ENCODE measurements at places on chromosomes 5 and 9.
A peak's percentile ranks its signal among the peaks of the same experiment; 100 is the strongest.

DNA sequence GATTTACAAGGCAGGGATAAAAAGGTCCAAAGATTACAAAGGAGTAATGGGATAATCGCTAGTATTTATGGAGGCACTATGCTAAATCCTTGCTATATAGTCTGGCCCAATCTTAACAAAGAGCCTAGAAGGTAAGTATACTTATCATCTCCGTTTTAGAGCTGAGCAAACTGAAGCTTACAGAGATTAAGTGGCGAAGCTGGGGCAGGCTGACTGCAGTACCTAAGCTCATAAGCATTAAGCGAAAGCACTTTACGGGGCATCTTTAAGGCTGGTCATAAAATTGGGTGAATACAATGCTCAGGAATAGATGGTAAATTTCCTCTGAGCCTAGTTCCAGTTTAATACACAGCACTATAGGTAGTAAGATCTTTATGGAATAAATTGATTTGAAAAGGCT lies 30.0 kb upstream of the ZNF366 start:
- no peak for DNase-seq

GRCh38 chr5:123066016-123066415 lies 23.0 kb upstream of the PRDM6 start:
- no peak for DNase-seq

DNA sequence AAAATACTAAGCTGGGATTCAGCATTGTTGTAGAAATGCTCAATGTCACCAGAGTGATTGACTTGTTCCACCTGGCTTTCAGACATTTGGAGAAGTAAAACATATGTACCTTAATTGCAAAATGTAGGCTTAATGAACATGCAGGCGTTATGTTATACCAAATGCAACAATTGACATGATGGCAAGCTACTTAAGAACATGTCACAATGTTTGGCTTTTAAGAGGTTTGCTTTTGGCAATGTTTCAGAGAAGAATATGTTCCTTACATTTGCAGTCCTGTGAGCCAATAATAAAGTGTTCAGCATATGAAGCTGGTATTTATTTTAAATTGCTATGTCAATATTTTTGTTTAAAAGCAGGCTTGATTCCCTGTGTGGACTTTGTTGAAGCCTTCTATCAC lies 111.7 kb upstream of the NUDT12 start:
- peak; percentile 98 for DNase-seq

- DNase-seq, result no peak
These were observed 173.8 kb downstream of the MAST4 start for GRCh38 chr5:66769839-66770617.

DNA sequence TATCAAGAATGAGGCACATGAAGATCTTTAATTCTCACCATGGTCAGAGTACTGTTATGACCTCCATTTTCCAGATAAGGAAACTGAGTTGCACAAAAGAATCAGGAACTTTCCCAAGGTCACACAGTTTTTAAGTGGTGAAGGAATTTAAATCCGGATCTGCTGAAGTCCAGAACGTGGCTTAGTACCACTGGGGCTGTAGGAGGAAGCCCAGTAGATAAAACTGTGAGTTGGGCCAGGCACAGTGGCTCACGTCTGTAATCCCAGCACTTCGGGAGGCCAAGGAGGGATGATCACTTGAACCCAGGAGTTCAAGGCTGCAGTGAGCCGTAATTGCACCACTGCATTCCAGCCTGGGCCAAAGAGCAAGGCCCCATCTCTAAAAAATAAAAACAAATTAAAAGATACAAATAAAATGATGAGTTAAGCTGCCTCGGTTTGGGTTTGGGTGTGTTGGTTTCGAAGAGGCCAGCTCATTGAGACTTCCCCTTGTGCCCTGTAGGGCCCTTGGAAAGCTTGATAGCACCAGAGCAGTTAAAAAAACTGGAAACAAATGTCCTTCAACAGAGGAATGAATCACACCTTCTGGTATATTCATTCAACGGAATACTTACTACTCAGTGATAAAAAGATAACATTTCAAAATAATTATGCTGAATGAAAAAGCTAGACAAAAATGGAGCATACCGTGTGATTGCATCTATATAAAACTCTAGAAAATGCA lies 20.1 kb downstream of the ATOX1 start:
- no peak for DNase-seq

GRCh38 chr9:112311497-112311896 lies 21.9 kb downstream of the PTBP3 start:
- DNase-seq, result no peak

GRCh38 chr5:72020161-72020983 lies 86.9 kb upstream of the MAP1B start:
- DNase-seq, result no peak

GRCh38 chr9:83622939-83623678 lies at the start of gene IDNK:
TSS of gene IDNK (plus strand) at chr9:83623143. CDS start at chr9:83623172, 29 bp downstream.
- DNase-seq, result no peak

GRCh38 chr9:134267881-134268724 lies 58.2 kb upstream of the RXRA start:
- no peak for DNase-seq

GRCh38 chr5:67235399-67236110 lies 39.0 kb upstream of the CD180 start:
- no peak for DNase-seq

DNA sequence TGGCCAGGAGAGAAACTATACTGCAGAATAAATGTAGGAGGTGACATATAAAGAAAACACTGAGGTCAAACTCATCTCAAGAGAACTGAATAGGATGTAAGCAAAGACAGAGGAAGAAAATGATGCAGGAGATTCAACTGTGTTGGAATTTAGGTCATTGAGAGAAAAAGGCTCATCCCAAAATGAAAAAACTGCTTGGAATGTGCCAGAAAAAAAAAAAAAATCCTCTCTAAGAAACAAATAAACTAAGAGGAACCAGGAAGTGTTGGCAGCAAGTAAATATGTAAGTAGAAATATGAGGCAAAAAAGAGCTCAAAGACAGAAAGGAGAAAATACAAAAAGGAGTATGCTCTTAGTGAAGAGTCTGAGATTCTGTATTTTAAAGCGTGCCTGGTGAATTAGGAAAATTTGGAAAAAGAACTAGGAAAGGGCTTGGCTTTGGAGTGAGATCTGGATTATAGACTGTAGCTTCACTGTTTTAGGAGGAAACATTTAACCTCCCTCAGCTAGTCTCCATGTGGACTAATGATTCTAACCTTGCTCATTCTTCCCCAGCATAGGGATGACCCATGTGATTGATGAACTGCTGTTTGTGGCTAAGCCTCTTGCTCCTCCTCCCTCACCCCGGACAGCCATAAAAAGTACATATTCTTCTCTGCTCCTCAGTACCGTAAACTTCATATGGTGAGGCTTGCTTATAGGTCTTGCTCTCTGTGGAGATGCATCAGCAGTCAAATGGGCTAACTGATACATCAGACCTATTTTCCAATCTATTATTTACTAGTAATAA lies 185.6 kb upstream of the POU5F2 start:
- DNase-seq, result no peak

DNA sequence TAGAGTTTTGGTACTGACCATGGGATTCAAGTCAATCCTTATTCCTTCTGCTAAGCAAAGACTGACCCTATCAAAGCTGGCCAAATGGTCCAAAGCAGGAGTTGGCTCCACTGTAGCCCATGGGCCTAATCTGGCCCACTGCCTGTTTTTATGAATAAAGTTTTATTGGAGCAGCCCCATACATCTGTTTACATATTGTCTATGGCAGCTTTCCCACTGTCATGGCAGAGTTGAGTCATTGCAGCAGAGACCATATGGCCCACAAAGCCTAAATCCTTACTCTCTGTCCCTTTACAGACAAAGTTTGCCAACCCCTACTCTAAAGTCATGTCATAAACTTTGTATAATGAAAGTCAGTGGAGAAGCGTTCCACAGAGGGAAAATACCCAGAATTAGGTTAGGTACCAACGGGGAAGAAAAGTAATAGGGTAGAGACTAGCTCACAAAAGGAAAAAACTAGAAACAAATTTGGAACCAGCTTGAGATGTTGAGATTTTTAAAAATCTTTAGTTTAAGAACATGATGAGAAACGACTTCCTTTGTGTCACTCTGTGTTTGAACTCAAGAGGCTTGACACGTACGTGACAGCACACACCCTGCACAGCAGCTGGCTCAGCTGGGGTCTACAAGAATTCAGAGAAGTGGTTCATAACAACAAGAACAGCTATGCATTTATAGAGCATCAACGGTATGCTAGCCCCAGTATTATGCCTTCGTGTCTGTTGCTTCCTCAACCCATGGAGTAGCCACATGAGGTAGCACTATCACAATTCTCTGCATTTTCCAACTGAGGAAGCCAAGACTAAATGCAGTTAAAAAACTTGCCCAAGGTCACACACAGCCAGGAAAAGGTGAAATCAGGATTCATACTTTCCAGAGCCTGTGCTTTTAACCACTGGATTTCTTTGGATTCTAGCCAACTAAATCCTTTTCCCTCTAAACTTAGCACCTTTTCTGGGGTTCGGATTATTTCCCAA lies 198.9 kb upstream of the WWC1 start:
- DNase-seq, result no peak

GRCh38 chr5:127863610-127864395 lies 160.6 kb downstream of the CCDC192 start:
- no peak for DNase-seq

DNA sequence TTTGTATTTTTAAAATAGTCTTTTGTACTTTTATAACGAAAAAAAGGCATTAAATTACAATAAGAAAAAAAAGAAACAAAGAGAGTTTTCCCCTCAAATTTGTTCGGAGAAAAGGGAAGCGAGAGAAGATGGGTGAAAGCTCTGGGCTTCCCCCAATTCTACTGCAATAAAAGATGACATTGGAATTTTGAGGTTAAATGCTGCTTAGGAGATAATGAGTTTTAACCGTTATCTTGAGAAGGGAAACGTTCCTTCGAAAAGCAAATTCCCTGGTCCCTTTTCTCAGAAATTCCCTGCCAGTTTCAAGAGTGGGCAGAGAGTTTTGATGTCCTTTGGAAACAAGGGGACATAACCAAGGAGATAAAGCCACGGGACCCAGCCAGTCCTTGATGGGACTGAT lies 18.4 kb upstream of the ERGIC1 start:
- no peak for DNase-seq

- no peak for DNase-seq
These were observed 17.9 kb downstream of the MRNIP start for GRCh38 chr5:179840766-179841165.

DNA sequence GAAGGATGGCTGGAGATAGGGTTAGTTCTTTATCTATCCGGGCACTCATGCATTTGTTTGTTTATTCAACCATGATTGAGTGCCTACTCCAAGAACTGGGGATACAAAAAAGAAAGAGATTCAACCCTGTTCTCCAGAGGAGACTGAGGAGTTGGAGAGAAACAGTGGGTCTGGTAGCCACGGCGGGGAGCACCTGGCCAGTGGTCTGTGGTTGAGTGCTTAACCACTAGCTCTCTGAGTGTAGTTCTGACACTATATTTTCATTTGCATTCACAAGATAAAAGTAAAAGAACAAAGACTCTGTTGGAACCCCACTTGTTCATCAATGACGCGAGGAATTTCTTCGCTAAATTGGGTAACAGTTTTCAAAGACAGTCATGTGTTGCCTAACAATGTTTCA lies 295.5 kb upstream of the MSX2 start:
- no peak for DNase-seq

- DNase-seq, result no peak
These were observed 25.6 kb upstream of the NTNG2 start for GRCh38 chr9:132136151-132136780.

DNA sequence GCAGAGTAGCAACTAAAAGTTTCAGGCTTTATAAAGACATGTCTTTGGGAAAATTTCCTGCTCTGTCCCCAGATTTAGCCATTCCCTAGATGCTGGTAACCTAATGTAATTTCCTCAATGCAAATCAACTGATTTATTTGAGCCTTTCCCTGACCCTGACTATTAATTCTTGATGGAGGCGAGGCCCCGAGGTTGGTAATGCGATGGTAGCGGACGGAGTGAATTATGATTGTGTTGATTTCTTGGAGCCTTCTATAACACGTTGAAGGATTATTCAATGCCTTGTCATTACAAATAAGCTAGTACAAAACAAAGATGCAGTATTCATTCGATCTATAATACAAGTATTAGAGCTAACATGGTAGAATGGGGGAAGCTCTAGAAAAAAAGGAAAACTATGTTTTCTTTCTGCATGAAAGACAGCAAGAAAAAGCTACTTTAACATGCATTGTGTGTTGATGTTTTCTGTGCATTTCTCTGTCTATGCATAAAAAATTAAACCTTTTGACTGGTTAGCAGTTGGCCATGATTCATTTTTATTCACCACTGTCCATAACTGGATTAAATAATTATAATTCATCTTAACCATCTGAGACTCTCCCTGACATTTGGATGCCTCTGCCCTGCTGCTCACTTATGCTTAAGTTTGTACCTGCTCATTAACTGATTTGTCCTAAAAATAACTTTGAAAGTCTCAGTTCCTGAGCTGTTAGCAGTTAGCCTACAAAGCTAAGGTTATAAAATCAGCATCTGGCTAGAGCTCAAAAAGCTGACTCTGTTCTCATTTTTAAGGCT lies 490.2 kb upstream of the NUDT12 start:
- DNase-seq, result no peak

DNA sequence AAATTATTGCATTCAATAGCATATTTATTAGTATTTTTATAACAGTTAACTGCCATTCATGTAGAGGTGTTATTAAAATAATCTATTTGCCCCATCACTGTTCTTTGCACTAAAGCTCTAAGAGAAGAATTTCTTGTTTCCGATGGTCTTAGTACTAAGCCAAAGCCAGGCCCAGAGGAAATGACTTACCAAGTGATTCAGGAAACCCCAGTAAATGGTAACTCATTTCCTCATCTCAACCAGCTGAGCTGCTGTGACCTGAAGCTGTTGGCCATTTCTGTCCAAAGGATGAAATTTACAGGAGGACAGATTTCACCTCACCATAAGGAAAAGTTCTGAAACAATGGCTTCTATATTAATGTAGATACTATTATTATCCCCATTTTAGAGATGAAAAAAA lies 117.0 kb downstream of the PIK3R1 start:
- no peak for DNase-seq

- DNase-seq, result no peak
These were observed 6.1 kb downstream of the CA9 start for GRCh38 chr9:35679766-35680330.

DNA sequence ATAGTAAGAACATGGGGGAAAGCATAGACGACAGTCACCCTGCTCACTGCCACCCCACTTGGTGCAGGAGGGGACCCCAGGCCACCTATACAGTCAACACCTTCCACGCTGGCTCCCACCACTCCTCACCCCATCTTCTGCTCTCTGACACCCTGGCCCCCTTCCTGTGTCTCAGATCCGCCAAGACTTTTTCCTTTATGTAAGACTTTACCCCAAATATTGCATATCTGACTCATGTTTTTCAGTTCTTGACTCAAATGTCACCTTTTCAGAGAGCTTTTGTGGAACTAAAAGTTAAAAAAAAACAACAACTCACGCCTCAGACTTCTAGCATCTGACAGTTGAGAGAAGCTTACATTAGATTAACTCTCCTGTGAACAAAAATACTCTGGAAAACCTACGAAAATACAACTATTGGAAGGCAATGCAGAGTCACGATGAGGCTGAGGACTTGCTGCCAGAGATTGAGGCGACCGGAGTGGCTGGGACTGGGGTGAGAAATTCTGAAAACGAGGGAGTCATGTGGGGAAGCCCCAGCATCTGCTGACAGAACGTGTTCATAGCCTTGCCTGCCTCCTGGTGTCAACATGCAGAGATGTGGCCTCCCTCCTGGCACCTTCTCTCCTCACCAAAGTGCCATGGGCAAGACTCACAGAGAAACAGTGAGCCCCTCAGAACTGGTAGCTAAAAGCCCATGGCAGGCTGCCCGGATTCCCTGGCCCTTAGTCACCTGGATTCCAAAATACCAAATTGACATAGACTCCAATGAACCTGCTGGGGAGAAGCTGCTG lies 22.4 kb upstream of the FCN2 start:
- DNase-seq, result no peak
